ENCODE measurements at places on chromosomes 6 and 20.

- DNase-seq: no peak
Measured at GRCh38 chr6:6942091-6942490, 165.7 kb upstream of the RREB1 start.

GRCh38 chr6:39369987-39370386 is 47.5 kb upstream of the KCNK16 start:
- DNase-seq: no peak

DNA sequence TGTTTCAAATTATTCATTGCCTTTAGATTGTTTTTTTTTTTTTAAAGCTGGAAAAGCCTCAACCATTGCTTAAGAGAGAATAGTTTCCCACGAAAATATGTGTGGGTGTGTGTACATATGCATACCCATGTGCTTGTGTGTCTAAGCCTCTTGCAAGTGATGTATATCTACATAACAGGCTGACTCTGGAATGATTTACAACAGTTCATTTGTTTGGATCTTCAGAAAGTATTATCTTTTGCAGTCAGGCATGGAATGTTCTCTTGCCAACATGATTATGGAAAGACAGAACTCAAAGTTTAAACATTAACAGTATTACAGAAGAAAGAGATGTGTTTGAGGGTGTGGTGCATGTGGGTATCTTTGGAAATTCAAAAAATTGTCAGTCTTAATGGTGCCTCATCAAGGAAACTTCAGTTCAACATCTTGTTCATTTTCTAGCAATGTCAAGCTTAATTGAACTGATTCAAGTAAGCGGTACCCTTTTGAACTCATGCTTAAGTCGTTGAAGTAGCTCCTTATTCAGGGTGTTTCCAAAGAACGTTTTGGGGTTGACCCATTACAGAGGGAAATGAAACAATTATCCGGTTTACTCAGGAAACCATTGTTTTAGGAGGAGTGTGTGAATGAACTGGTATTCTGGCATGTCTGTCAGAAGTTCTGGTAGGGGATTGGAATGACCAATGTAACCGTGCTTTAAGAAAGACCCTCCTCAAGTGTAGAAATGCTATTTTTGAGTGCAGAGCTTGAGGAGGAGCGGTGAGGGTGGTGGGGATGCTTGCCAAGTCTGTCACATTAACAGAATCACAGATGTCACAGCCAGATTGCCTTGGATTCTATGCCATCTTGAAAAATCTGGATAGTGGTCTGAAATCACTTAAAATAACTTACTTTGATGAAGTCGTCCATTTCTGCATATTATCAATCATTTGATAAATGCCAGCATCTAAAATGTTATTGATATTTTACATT is 60.3 kb downstream of the ADGRG6 start:
- no peak for DNase-seq

- DNase-seq: no peak
Measured at GRCh38 chr6:131730264-131730663, 19.4 kb upstream of the CTAGE9 start.

DNA sequence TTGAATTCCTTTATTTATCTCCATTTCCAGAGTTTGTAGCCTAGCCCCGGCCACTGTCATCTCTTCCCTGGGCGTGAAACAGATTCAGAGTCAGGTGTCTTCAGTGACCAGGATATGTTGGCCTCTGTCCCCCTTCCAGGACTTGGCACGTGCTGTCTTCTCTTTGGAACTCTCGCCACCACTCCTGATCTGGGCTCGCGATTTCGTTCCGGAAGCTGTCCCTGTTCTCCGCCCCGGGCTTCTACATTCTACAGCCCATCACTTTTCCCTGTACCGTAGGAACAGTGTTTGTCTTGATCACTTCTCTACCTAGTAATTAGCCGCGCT is 739 bp downstream of the GSS start:
- peak; percentile 72 for DNase-seq

GRCh38 chr6:38676974-38677544 is 25.9 kb downstream of the GLO1 start:
- DNase-seq: no peak

GRCh38 chr6:121885399-121886152 is 450.1 kb downstream of the GJA1 start:
- DNase-seq: no peak
